ENCODE measurements at places on chromosomes 7 and 10. TPM values are rescaled to one million over a fixed set of nuclear protein-coding genes. Genes with fewer than 3 reads are reported as not detected.

ZNF394 gene
- total RNA-seq = 10.8 TPM

NUDT13 gene
- 1.5 TPM for total RNA-seq

ANKRD61 gene
- total RNA-seq = not detected

PRTFDC1 gene
- total RNA-seq = 4.0 TPM

FAM25A gene
- not detected for total RNA-seq

IRF5 gene
- total RNA-seq = 4.4 TPM

ECHS1 gene
- total RNA-seq = 146 TPM

ATP6V0A4 gene
- total RNA-seq = not detected

GRK5 gene
- total RNA-seq = 53.8 TPM

MMD2 gene
- 0.19 TPM for total RNA-seq

TUBB8 gene
- not detected for total RNA-seq

LRIT1 gene
- total RNA-seq = not detected

COPG2 gene
- 13.1 TPM for total RNA-seq

VWA2 gene
- total RNA-seq = not detected

CPED1 gene
- 13.8 TPM for total RNA-seq

PPP1R17 gene
- not detected for total RNA-seq

CCDC3 gene
- total RNA-seq = 14.9 TPM

GPR141 gene
- 0.55 TPM for total RNA-seq

AOAH gene
- 7.2 TPM for total RNA-seq

ZNF107 gene
- 2.0 TPM for total RNA-seq

BAIAP2L1 gene
- 1.1 TPM for total RNA-seq

RSU1 gene
- 40.3 TPM for total RNA-seq

EEPD1 gene
- 4.0 TPM for total RNA-seq

CFAP69 gene
- 3.7 TPM for total RNA-seq

C7orf57 gene
- not detected for total RNA-seq

TSPAN15 gene
- total RNA-seq = 6.6 TPM

TUBAL3 gene
- total RNA-seq = 1.7 TPM

ATOH7 gene
- total RNA-seq = not detected

HSPA12A gene
- 11.5 TPM for total RNA-seq

EGFR gene
- 21.1 TPM for total RNA-seq

KLF14 gene
- 0.35 TPM for total RNA-seq

CREB5 gene
- 20.8 TPM for total RNA-seq

PIK3CG gene
- total RNA-seq = 0.82 TPM

WNT8B gene
- total RNA-seq = not detected

ANKRD26 gene
- total RNA-seq = 11.0 TPM

NPC1L1 gene
- total RNA-seq = not detected

ZNF25 gene
- total RNA-seq = 20.6 TPM
